Activated CD8-positive, alpha-beta memory T cell treated with anti-CD3 and anti-CD28 coated beads for 48 hours (primary cell): ENCODE measurements at places on chromosomes 7 and 10.

DNA sequence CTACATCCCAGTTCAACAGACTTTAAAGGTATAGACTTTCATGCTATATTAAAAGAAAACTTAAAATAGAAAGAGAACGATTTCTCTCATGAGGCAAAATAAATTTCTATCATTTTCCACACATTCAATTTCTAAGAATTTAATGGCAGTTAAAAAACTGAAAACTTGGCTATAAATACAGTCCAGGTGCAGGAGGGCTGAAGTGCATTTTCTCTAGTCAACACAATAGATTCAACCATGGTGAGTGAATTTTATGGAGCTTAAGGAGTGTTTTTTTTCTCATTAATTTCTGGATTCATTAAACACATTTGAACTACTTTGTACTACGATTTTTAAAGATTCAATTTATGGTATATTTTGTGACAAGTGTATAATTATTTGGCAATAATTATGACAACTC lies 240.8 kb upstream of the SLC26A5 start:
- DNase-seq = no peak

- DNase-seq = no peak
These were observed 14.0 kb upstream of the KPNA7 start for GRCh38 chr7:99221866-99222265.

DNA sequence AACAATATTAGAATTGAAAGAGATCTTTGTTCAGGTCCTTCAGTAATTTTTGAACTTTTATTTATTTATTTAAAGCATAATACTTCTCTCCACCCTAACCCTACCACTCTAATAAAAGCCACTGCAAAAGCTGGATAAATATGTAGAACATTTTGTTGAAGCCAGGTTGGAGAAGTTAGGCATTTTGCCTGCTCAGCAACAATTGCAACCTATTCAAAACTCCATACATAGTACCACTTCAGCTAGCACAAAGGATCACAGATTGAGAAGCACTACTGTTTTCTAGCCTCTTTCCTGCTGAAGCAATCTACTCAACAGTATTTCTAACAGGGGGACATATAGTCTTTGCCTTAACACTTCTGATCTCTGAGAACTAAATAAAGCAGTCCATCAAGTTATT lies 25.0 kb downstream of the RUNDC3B start:
- DNase-seq = no peak

DNA sequence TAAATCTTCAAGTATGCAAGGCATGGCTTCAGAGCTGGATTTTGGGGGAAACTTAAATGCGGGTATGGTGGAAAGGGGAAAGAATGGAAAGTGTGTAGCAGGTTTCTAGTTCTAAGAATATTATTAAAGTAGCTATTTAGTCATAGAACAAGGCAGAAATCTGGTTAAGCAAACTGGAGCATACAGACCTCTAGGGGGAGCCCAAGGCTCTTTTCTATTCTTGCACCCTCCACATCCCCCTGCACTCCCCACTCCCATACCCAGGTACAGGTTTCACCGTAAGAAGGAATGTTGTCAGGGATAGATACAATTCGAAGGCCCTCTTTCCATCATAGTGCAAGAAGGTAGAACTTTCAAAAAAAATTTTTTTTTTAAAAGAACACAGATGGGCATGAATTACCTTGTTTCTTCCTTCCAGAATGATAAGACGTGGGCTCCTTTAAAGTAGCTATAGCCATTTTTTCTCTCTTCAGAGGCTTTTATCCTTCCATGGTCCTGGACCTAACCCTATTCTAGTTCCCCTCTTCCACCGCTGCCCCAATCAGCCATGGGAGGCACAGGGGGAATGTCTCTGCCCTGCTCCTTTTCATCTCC lies 41.5 kb upstream of the SMIM30 start:
- DNase-seq = no peak

GRCh38 chr10:130772676-130773075 lies 538.8 kb downstream of the TCERG1L start:
- DNase-seq = no peak

DNA sequence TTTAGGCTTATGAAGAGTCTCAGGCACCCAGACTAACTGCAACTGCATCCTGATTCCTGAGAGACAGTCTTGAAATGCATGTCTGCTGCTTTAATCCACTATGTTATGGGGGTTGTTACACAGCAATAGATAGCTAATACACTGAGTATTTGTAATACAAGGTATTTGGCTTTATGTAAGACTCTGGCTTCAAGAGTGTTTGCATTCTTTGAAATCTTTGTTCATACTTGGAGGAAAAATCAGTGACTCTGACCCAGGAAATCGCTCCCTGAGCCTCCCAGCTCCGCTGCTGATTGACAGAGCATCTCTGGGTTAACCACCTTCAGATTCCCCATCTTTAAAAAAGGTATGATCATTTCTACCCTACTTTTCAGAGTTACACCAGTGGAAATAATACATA lies 133.9 kb downstream of the MTPAP start:
- no peak for DNase-seq

DNA sequence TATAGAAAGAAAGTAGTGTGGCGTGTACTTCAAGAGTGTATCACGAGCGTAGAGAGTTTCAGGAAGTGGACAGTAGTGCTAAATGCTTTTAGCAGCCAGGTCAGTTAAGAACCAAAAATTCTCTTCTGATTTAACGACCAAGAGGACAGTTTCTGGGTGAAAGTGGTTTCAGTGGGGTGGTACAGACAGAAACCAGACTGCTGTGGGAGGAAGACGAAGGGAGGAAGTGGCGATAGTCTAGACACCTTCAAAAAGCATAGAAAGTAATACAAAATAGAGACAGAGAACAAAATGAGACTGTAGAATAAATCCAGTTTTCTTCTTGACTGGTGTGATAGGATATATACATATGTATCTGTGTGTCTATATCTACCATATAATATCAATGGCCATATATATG lies 93.5 kb downstream of the MBL2 start:
- no peak for DNase-seq

DNA sequence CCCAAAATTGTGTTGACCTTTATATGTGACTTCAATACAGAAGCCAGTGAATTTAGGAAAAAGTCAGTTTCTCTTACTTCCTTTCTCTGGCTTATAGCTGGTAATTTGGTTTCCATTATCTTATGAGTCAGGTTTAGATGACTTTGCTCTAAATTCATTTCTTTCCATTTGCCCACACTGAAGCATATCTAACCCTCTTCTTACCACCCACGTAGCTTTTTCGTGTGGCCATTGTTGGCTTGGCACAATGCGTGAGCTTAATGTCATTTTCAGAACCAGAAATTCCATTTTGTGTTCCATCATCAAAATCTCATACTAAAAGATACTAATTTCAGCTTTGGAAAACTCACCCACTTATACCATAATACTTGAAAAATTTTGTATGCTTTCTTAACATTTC lies 271.2 kb downstream of the INHBA start:
- DNase-seq = no peak

DNA sequence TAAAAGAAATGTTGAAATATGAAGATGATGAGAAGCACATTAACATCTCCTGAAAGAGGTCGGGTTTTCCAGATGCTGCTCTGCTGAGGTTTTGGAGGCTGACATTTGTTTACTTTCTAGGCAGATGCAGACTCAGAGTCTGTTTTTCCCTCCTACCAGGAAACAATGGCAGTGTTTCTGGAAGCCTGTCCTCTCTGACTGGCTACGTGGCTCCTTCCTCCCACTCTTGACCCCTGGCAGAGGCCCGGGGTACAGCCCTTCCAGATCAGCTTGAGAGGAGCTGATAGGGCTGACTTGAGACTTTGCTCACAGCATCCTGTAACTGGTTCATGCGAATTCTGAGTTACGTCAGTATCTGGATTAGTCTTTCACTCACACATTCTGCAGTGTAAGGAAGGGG lies 41.1 kb upstream of the IL15RA start:
- DNase-seq = no peak

DNA sequence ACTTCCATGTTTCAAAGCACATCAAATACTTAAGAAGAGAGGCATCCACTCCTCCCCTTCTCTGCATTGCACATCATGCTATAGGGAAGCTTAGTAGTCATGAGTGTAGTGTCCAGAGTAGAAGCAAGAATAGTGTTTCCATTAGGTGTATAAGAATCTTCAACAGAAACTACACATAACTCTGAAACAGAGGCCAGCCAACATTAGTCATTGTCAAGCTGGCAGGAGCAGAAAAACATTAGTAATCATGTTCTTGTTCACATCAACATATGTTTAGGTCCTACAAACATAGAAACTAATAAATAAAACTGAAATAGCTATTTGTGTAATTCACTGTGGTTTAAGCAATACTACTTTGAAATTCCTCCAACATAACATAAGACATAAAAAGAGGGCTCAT lies 370.2 kb downstream of the PPP1R3A start:
- no peak for DNase-seq

- no peak for DNase-seq
These were observed 6.2 kb upstream of the RADIL start for GRCh38 chr7:4889682-4890081.

DNA sequence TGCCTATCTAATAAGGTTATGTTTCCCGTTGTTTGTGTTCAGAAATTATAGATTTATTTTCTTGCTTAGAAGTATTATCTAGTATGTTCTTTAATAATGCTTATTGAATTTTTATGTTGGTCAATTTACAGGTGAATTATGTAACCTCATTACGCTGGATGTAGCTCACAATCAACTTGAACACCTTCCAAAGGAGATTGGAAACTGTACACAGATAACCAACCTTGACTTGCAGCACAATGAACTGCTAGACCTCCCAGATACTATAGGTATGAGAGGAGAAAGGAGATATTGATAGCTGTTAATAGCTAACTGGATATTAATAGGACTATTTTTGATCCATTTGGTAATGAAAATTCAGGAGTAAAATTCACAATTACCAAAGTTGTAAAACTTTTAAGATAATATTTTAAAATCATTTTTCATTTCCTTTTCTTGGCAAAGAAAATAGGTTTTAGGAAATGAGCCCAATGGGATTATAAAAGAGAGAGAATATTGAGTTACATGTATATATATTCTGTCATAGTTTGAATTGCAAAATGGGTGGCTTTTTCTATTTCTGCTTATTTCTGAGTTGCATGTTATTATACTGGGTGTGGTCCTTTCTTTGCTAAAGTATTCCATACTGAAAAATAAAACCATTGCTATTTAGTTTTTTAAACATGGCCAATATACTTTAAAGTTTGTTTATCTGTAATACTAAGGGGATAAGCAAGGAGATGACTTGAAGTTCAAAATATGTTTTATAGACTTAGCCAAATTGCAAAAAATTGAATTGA lies 66.3 kb downstream of the SHOC2 start:
- no peak for DNase-seq

GRCh38 chr7:29224726-29225125 lies 30.2 kb downstream of the CHN2 start:
- DNase-seq = no peak

DNA sequence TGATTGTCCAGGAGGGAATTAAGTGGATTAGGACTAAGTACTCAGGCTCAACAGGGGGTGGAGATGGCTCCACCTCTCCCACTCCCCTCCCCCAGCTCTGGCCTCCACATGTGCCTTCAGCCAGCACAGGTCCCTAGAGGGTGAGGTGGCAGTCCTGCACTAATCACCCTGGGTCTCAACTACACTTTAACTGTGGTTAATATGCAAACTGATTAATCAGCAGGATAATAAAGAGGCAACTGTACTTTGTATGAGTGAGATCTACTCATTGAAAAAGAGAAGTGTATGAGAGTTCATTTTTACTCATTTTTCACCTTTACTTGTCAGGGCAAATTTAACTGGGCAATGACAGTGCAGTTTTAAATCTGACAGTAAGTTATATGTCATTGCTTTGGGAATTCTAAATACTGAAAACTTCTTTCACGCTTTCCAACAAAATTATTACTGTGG lies 223.8 kb upstream of the CCDC6 start:
- DNase-seq = no peak

DNA sequence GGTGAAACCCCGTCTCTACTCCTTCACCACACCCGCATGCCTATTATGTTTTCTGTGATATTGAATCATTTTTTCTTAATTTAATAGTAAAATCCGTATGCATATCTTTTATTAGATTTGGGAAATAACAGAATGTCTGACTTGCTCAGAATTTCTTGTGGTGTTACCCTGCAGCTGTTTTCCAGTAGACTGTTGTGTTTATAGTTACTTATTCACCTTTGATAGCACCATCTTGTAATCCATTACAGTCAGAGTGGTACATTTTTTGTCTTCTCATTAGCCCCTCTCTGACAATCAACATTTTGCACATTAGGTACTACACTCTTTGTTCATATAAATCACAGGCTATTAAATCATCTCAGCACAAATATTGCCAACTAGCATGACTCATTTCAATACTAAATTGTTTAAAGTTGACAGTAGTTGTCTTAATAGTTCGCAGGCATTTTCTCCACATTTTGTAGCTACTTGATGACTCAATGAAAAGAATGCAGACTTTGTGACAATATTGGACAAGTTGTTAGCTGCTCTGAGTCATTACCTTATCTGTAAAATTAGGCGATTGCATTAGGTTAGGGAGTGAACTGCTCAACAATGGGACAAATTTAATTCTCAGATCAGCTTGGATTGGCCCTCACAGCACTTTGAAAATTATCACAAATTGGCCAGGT lies 17.8 kb upstream of the SLC16A12 start:
- DNase-seq = no peak

GRCh38 chr7:157606140-157606539 lies 269.3 kb downstream of the DNAJB6 start:
- DNase-seq = no peak

- DNase-seq = no peak
These were observed 5.6 kb downstream of the PRSS2 start for GRCh38 chr7:142776206-142776844.

DNA sequence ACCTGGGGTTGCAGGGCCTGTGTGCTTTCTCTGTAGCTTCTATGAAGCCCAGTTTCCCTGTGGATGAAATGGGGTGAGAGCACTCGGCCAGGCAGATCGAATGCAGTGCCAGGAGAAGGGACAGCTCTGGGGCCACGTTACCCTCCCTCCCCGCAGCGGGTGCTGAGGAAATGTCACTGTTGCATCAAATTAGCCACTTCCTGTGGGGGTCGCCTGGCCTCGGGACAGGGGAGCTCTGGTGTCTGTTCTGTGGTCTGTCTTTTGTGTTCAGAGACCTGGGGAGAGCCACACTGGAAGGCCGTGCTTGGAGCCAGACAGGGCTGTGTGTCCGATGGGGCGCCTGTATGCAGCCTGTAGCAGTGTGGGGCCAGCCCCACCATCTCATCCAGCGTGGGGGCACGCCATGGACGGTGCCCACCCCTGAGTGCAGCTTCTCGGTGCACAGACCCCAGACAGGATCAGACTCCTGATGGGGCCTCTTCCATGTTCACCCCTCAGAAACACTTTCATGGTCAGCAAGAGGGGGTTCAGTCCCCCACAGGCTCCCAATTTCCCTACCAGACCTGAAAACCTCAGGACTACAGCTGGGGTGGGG lies 13.6 kb downstream of the TTYH3 start:
- peak; percentile 46 for DNase-seq
